A172 (cell line): ENCODE measurements at places on chromosomes 16 and 17. TPM values are rescaled to one million over a fixed set of nuclear protein-coding genes. Genes with fewer than 3 reads are reported as not detected.

- DNase-seq: no peak
Observed at GRCh38 chr17:75642784-75643642, 9.8 kb downstream of the SMIM5 start.

- peak; percentile 76 for DNase-seq
Observed at GRCh38 chr17:66661411-66662256, 173.3 kb upstream of the CACNG5 start.

- DNase-seq: no peak
Observed at GRCh38 chr17:248337-249235, 67.1 kb upstream of the DOC2B start.

- DNase-seq: peak; percentile 84
Observed at GRCh38 chr17:32445074-32445415, 735 bp downstream of the PSMD11 start.

- DNase-seq: no peak
Observed at GRCh38 chr16:89994389-89994720, 24.9 kb downstream of the DBNDD1 start.

- DNase-seq: no peak
Observed at GRCh38 chr17:81961087-81961511, at the start of gene NOTUM. NOTUM (minus strand) TSS chr17:81961187; CDS start chr17:81960909, 278 bp downstream.

DNA sequence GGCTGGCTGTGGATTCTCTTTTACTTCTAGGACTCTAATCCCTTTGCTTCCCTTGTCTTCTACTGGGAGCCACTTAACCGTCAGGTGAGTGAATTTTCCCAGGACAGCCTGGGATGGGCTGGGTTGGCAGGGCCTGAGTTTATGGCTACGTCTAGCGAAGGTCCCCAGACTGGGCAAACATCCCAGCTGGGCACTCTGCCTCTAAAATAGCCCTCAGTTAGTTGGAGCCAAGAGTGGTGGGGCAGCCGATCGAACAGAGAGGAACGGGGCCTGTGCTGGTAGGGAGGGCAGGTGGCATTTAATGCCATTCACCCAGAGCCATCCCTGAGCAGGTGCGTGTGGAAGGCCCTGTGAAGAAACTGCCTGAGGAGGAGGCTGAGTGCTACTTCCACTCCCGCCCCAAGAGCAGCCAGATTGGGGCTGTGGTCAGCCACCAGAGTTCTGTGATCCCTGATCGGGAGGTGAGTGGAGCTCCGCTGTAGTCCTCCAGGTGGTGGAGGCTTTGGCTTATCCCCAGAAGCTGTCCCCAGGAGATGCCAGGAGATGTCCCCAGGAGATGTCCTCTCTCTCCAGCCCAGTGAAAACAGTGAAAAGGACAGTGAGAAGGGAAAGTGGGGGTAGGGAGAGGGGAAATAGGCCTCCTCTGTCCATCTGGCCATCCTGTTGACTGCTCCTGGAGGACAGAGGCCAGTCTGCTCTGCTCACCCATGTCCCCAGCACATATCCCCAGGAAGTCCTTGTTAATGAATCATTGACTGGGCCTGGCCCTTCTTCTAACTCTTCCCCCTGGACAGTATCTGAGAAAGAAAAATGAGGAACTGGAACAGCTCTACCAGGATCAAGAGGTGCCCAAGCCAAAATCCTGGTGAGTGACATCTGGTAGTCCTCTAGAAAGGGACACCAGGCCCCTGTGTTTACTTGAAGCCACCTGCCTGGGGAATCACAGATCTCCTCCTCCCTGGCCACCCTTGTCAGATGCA, 4.4 kb downstream of the PNPO start:
- no peak for DNase-seq

- DNase-seq: no peak
Observed at GRCh38 chr17:20032636-20033035, 23.5 kb downstream of the SPECC1 start.

- no peak for DNase-seq
Observed at GRCh38 chr17:56310782-56311181, 157.5 kb downstream of the ANKFN1 start.

MNT gene
- total RNA-seq: 4.3 and 9.1 TPM in 2 replicates

ATP1B2 gene
- not detected in 2 replicates for total RNA-seq

NOS2 gene
- 0.12 TPM in 1 of 2 replicates, not detected in the other for total RNA-seq

ATP6V0C gene
- total RNA-seq: 24.7 and 51.1 TPM in 2 replicates

CKLF gene
- 180 and 186 TPM in 2 replicates for total RNA-seq

C1QTNF8 gene
- 2.9 TPM in 1 of 2 replicates, not detected in the other for total RNA-seq

GP1BA gene
- 0.17 TPM in 1 of 2 replicates, not detected in the other for total RNA-seq

ABCC1 gene
- 14.6 and 15.5 TPM in 2 replicates for total RNA-seq

APOBR gene
- not detected in 2 replicates for total RNA-seq

MYH13 gene
- total RNA-seq: not detected in 2 replicates
